Activated naive CD8-positive, alpha-beta T cell treated with anti-CD3 and anti-CD28 coated beads, Interleukin-2, amount 10 ng/mL, durations not matched to agents 7 days and 5 days (primary cell): ENCODE measurements at places on chromosomes 4 and X. TPM values are rescaled to one million over a fixed set of nuclear protein-coding genes. Genes with fewer than 3 reads are reported as not detected.

GRCh38 chr4:14868426-14869395 lies 133.6 kb upstream of the CPEB2 start:
- DNase-seq: no peak

DNA sequence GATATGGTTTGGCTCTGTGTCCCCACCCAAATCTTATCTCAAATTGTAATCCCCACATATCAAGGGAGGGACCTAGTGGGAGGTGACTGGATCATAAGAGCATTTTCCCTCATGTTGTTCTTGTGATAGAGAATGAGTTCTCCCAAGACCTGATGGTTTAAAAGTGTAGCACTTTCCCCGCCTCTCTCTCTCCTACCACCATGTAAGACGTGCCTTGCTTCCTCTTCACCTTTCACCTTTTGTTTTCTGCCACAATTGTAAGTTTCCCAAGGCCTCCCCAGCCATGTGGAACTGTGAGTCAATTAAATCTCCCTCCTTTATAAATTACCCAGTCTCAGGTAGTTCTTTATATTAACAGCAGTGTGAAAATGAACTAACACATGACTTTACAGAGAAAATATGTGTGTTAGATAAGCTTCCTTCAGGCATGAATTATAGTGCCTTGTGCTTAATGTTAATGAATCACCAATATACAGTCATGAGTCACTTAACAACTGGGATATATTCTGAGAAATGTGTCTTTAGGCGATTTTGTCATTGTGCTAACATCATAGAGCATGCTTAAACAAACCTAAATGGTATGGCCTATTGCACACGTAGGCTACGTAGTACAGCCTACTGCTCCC lies 37.9 kb downstream of the PDGFC start:
- no peak for DNase-seq

DNA sequence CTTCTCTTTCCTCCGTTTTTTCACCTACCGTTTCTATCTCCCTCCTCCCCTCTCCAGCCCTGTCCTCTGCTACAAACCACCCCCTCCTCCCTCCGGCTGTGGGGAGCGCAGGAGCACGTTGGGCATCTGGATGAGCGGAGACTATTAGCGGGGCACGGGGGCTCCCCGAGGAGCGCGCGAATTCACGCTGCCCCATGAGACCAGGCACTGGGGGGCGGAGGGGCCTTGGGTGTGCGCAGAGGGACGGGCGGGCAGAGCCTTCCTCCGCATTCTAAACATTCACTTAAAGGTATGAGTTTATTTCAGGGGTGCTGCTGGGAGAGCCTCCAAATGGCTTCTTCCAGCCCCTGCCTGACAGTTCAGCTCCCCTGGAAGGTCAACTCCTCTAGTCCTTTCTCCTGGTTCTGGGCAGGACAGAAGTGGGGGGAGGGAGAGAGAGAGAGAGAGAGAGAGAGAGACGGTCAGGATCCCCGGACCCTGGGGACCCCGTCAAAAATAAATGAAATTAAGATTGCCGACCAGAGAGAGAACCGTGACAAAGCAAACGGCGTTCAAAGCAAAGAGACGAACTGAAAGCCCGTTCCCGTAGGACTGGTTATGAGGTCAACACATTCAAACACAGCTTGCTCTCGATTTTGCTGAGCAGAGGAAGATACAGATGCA lies 5.0 kb downstream of the SHOX start:
- no peak for DNase-seq

- no peak for DNase-seq
Observed at GRCh38 chr4:77050962-77051361, 24.8 kb downstream of the CCNI start.

- DNase-seq: no peak
Observed at GRCh38 chrX:10564484-10564883, 55.9 kb downstream of the MID1 start.

- no peak for DNase-seq
Observed at GRCh38 chr4:139575072-139575471, 19.1 kb upstream of the SETD7 start.

AASDH gene
- 10.3 TPM for total RNA-seq

DNA sequence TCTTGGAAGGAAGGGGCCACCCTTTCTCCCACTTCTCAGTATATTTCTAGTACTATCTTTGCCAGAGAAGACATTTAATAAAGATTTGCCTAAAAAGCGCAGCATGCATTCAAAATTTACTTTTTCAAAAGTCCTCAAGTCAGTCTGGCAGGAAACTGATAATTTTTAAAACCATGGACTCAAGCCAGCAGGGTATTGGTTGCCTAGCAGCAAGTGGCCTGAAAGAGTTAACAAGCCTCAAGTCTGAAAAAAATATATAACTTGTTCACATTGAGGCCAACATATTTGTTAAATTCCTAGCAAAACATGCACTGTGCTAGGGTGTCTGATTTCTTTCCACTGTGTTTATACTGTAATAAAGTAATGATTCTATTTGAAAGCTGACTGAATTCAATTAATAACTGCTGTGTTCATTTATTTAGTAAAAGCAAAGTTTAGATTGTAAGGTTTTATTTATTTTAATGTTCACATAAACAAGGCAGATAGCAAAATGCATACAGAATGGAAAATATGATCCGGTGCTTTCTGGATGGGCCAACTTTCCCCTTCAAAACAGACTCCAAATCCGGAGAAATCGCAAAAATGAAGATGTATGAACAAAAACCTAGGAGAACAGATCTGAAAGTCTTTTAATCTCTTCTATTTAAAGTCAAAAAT lies 218.5 kb upstream of the FGF13 start:
- DNase-seq: no peak

SSX3 gene
- not detected for total RNA-seq

GRCh38 chrX:29661290-29661689 lies 554.1 kb upstream of the MAGEB2 start:
- DNase-seq: no peak

GRCh38 chr4:24991015-24991414 lies 39.7 kb downstream of the LGI2 start:
- DNase-seq: no peak

- DNase-seq: no peak
Observed at GRCh38 chr4:16196482-16197393, 29.5 kb downstream of the TAPT1 start.

FDCSP gene
- total RNA-seq: not detected

DNA sequence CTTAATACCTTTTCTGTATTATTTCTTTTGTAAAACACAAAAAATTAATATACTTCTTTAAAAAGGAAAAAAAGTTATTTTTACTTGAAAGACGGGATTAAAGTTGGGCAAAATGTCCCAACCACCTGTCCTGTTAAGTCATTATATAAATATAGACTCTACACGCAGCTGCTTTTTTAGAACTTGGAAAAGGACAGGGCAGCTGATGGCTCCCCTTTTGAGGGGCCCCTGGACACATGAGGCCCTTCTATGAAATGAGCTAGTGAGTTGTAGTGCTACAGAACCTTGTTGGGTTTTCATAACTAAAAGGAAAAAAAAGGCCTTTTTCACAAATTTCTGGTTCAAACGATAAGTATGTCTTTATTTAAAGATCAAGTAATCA lies 600 bp upstream of the BEX2 start:
- no peak for DNase-seq

- no peak for DNase-seq
Observed at GRCh38 chr4:188536826-188537225, 397.6 kb downstream of the TRIML1 start.

GRCh38 chr4:107359208-107359607 lies 323.1 kb upstream of the DKK2 start:
- no peak for DNase-seq

- DNase-seq: peak; percentile 24
Observed at GRCh38 chrX:68433155-68433980, at the start of gene OPHN1. Gene OPHN1, minus strand, starts transcription at chrX:68433495. Its CDS starts 475 bp downstream, at chrX:68433020.

- peak; percentile 15 for DNase-seq
Observed at GRCh38 chr4:2069161-2069971, 10.2 kb downstream of the NAT8L start.

- DNase-seq: no peak
Observed at GRCh38 chr4:13176741-13177142, 307.4 kb downstream of the RAB28 start.

- DNase-seq: no peak
Observed at GRCh38 chr4:108375434-108375833, 206.7 kb upstream of the LEF1 start.

GRCh38 chr4:68218044-68218443 lies 27.4 kb downstream of the TMPRSS11B start:
- DNase-seq: no peak

DNA sequence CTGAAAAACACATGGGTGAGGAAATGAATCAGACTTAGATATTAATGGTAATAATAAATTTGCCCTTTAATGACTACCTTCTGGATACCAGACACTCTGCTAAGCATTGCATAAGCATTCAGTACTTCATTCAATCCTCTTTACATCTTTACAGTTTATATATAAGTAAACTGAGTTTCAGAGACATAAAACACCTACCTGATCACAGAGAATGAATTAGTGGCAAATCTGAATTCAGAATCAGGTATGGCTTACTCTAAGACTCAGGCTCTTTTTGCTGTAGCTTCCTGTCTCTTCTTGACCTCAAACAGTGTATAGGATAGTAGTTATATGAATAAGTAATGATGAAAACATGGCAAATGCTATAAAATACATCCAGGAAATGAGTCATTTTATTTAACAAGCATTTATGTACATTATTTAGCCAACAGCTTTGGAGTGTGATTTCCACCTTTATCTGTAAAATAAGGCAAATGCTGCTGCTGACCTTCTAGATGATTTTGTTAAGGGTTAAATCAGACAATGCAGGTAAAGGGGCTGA lies 83.9 kb downstream of the VEGFC start:
- DNase-seq: no peak

- no peak for DNase-seq
Observed at GRCh38 chr4:20529691-20530090, 170.6 kb upstream of the PACRGL start.

ZRSR2 gene
- total RNA-seq: 19.3 TPM

GRCh38 chr4:5691491-5692132 lies 16.7 kb downstream of the EVC2 start:
- no peak for DNase-seq

PGK1 gene
- total RNA-seq: 1,159 TPM

DNA sequence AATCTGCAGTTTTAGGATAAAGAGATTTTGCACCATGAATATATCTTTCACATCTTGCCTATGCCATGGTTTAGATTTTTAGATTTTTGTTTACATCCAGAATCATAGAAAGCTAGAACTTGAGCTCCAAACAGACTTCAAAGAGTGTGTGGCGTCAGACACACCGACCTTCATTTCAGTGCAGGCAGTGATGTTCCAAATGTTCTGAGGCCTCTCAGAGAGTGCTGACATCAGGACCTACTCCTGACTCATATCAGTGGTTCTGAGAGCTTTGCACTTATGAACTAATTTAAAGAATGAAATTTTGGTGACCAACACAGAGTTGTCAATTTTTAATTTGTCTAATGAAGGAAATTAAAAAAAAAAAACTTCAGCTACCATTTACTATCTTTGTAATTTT lies 18.3 kb downstream of the CXCR3 start:
- no peak for DNase-seq

DGKK gene
- not detected for total RNA-seq

DNA sequence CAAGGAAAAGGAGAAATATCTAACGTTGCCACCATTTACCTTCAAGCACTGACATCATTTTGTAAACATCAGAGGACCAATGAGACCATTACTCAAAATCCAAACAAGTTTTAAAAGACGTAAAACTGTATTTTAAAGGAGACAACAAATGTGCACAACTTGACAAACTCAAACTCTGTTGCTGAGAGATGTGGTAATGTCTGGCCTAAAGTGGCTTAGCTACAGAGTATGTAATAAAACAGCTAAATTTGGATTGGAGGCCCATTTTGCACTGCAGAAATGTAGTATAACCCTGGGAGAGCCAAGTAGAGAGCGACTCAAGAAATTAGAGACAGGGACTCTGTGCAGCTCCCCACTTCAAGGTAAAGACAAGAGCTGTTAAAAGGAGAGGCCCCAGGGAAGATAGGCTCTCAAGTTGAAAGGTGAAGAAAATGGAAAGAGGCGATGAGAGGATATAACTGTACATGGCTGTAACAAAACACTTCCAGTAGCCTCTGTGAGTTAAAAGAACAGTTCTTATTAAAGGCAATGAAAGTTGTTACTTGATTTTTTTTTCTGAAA lies 20.3 kb downstream of the UNC5C start:
- no peak for DNase-seq

DNA sequence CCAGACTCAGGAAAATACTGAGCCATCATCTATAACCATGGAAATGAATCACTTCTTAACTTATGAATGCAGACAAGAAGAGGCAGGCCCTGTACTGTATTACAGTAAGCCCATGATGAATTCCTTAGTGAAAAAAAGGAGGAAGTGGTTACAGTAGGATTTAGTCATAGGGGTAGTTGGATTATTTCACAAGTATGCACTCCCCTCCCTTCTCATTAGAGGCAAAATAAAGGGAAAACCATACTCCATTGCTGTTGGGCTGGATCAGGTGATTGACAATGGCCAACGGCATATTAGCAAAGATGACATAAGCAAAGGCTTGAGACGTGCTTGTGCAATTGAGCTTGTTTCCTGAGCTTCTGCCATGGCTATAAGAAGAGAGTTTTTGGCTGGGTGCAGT lies 181.1 kb upstream of the PRPS2 start:
- DNase-seq: no peak

GRCh38 chr4:1592709-1593417 lies 91.2 kb downstream of the FAM53A start:
- DNase-seq: no peak

SCD5 gene
- total RNA-seq: 6.2 TPM

GRCh38 chr4:86967798-86968197 lies 33.0 kb downstream of the AFF1 start:
- no peak for DNase-seq

DNA sequence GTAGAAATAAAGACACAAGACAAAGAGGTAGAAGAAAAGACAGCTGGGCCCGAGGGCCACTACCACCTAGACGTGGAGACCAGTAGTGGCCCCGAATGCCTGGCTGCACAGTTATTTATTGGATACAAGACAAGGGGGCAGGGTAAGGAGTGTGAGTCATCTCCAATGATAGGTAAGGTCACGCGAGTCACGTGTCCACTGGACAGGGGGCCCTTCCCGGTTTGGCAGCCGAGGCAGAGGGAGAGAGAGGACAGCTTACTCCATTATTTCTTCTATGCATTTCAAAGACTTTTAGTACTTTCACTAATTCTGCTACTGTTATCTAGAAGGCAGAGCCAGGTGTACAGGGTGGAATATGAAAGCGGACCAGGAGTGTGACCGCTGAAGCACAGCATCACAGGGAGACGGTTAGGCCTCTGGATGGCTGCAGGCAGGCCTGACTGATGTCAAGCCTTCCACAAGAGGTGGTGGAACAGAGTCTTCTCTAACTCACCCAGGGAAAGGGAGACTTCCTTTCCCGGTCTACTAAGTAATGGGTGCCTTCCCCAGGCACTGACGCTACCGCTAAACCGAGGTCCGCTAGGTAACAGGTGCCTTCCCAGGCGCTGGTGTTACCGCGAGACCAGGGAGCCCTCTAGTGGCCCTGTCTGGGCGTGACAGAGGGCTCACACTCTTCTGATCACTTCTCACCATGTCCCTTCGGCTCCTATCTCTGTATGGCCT lies 44.9 kb downstream of the ZBTB49 start:
- peak; percentile 76 for DNase-seq

- DNase-seq: no peak
Observed at GRCh38 chr4:113154281-113154680, 104.8 kb downstream of the ANK2 start.

MID1 gene
- 0.22 TPM for total RNA-seq

- no peak for DNase-seq
Observed at GRCh38 chr4:174686826-174687225, 142.2 kb downstream of the GLRA3 start.

GRCh38 chr4:153327247-153327646 lies 17.2 kb upstream of the MND1 start:
- DNase-seq: no peak
